CD4-positive, alpha-beta T cell treated with Interleukin-4 for 4 hours (primary cell): ENCODE measurements at places on chromosomes 4 and X.
A peak's percentile ranks its signal among the peaks of the same experiment; 100 is the strongest.

DNA sequence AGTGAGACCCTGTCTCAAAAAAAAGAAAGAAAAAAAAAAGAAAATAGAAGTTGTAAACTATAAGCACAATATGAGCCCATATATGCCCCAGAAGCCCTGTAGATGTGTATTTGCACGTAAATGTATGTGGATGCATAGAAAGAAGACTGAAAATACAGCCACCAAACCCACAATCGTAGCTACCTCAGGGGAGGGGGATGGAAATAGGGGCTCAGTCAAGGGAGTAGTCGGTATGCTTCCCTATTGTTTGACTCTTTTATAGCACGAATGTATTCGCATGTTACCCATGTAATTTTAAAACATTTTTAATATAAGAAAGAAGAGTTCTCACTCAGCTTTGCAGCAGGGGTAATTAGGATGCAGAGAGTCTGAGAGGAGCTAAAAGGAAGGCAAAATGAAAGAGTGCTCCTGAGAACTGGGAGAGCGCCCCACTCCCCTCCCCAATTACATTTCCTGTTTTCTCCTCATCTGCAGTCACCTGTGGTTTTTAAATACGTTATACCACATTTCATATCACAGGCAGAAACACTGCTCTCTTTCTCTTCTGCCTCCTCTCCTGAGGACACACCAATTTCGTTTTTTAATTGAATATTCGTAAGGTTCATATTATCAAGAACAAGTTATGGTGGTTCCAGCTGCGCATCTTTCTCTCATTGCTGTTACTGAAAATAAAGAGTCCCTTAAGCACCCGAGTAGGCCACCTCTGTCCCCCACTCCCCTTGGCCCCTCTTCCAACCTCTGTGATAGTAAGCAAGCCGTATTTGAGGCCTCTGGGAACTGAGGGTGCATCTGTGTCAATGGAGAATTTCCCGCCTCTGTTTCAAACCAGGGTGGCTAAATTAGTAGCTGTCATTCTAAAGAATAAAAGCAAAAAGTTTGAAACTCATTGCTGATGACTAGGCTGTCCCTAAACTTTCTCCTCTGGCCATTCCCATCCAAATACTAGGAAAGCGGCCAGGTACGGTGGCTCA lies 10.7 kb downstream of the SEPTIN6 start:
- peak; percentile 57 for DNase-seq

DNA sequence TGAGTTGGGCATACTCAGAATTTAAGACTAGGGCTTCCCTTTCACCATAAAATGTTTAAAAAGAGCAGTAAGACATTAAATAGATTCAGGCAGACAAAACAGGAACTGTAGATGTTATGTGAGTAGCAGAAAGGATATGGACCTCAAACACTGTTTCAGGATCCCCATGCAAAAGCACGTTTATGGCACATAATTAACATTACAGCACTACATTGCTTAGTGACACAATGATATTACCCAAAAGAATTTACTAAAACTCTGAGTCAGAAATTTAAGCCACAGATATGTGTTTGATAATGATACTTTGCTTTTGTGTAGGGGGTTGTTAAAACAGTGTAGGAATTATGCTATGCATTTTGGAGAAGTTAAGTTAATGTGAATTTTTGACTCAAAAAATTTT lies 266.3 kb downstream of the PDGFC start:
- no peak for DNase-seq

DNA sequence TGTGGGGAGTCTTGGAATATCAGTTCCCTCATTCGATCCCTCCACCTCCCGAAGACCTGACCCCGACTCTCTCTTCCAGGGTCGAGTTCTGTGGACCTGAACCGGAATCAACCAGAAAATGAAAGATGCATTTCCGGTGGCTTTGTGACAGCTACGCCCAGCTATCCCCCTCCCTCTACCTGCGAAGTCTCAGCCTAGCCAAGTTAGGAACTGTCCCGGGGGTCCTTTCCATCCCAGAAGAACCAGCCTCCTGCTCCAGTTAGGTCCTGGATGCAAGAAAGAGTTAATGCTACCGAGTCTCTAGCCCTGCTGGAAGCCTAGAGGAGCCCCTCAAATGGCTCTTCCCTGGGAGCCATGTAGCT lies 13.4 kb upstream of the ETDC start:
- DNase-seq: no peak

GRCh38 chr4:55931833-55932232 lies 16.9 kb upstream of the CEP135 start:
- DNase-seq: no peak

DNA sequence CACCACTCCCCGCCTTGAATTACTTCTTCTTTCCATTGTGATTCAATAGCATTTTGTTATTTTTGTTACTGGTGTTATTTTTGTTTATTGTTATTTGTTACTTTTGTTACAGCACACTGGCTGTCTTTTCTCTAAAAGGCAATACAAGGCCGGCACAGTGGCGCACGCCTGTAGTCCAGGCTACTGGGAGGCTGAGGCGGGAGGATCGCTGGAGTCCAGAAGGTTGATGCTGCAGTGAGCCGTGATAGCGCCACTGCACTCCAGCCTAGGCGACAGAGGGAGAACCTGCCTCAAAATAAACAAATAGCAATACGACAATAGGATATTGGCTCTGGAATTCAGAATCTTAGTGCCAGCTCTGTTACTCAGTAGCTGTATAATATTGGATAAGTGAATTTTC lies 1.0 kb upstream of the MED12 start:
- no peak for DNase-seq

DNA sequence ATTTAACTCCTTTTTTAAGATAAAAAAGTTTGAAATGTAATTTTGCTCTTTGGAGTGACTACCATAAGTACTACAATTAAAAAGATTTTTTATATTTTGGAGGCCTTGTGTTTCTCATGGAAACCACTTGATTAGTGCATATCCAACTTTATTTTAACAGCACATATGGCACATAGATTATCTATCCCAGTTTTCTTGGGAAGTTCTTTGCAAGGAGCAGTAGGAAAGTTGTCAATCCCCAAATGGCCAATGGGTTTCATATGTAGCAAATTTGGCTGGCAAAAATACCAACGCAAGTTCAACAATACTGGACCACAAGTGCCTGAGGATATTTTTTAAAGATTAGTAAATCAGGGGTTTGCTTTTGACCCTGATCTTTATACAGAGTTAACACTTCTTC lies 15.4 kb upstream of the ANTXR2 start:
- DNase-seq: no peak
